ENCODE measurements at places on chromosomes 11 and 22. TPM values are rescaled to one million over a fixed set of nuclear protein-coding genes. Genes with fewer than 3 reads are reported as not detected.

GRCh38 chr11:45264839-45265515 lies 21.2 kb downstream of the SYT13 start:
- peak; percentile 81 for DNase-seq

DNA sequence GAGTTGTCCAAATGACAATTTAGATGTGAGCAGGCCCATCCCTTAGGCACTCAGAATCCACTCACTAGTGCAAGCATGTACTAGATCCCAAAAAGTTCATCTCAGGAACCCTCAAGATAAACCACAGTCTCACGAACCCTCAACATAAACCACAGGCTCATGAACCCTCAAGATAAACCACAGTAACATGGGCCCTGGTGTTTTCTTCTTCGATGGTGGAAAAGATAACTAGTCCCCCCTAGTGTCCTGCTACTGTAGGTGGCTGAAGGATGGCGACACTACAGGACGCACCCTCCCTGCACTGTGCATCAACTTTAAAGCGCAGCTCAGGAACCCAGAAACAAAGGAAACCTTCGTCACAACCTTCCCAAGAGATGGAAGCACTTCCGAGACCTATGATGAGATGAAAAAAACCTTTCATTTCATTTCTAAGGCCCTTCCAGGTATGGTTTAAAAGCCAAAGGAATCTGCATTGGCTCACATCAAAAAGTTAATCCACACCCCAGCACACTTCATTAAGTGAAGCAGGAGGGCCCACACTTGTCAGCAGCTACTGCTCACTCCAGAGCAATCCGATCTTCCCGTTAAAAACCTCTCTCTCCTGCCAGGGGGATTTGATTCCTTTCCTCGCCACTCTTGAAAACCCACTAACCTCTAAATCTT lies 2.4 kb downstream of the LARGE1 start:
- no peak for DNase-seq

GRCh38 chr22:36213586-36213985 lies 12.0 kb upstream of the APOL4 start:
- DNase-seq = no peak

DNA sequence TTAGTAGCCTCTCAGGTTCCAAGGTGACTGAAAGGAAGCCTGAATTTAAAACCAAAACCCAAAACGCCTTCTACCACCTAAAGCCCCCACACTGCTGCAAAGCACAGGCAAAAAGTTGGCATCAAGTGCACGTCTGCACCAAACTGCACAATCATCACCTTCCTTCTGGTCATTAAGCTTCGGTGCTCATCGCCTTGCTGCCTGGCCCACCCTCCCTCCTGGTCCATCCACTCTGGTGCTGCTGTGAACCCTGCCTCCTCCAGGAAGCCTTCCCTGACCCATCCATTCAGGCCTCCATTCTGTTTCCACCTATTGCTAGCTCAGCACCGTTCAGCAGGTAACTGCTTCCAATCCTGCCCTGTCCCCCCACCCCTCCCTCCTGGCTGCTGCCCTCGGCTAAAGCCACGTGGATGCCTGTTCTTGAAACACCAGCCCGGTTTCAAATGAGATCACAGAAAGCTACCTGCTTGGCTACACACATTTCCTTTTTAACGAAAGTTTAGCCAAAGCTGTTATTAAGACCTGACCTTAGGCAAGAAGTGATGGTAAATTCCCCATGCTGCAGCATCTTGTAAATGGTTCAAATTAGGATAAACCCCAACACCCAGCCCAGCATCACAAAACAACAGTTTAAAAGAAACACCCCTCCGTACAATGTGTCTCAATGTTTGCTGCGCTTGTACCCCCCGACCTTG lies 53.8 kb upstream of the CD5 start:
- no peak for DNase-seq

GRCh38 chr22:22031183-22031945 lies 48.8 kb upstream of the TOP3B start:
- no peak for DNase-seq

DNA sequence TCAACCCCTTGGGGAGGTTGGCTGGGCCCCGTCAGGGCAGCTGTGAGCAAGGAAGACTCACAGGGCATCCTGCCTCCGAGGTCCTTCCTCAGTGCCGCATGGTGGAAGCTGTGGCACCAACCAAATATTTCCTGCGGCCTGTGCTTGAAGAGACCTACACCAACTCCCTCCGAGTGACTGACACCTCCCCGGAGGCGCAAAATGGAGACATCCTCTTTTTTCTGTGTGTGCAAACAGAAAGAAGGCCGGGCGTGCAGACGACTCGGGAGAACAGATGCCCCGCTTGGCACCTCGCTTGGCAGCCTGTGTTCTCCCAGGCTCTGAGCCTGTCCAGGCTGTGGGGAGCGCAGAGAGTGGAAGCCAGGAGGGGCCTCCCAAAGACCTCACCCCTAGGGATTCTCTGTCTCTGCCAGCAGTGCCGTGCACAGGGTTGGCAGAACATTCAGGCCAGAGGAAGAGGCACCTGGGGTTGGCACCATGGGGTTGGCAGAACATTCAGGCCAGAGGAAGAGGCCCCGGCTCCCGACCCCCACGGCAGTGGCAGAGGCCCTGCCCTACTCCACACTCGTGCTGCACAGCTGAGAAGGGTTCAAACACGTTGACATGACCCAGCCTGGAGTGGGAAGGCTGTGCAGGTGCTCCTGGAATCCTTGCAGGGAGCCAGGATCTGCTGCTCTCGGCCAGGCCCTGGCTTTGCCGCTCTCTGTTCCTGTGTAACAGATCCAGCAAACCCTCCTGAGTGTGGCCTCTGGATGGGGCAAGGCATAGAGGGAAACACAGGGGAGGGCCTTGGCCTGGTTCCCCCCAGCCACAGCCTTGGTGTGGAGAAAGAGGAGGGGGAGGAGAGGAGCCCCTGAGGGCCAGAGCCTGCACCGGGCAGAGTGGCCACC lies 805.5 kb downstream of the BRD1 start:
- no peak for DNase-seq

DNA sequence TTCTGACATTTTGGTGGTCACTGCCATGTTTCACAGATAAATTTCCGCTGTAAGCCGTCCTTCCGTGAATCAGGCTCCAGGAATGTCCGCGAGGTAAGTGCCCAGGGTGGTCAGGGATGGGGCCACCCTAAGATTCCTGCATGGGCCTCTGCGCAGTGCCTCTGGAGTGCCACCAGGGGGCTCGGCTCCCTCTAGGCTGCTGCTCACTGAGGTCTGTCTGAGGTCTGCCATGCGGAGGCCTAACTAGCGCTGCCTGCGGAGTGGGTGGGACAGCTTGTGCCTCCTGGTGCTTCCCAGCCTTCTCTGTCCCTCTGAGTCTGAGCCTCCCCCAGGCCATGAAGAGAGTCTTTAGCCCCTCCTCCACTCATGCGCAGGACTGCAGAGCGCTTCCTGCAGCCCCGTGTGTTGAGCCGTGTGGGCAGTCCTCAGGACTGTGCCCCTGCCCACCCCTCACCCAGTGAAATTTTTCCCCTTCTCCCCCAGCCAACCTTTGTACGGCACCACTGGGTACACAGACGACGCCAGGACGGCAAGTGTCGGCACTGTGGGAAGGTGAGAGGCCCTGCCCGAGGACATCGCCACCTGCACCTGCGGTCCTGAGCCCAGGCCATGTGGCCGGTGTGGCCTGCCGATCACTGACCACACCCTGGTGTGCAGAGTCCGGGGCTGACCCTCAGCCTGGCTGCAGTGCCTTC lies 11.9 kb upstream of the MDK start:
- DNase-seq = peak; percentile 90

DNA sequence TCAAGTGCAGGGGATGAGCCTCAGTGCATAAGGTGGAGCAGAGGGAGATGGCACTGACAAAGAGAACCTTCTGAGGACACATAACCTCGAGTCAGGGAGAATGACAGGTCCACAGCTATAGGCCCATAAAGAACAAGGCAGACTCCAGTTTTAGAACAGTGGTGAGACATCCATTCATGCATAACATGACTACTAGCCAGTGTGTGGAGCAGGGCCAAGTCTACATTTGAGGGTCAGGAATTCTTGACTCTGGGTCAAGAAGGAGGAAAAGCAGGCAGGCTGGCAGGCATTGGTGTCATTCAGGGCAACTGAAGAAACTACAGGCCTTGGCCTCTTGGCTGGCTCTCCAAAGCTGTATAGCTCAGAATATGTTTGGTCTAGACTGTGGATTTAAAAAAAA lies 54.9 kb downstream of the MTNR1B start:
- DNase-seq = no peak

DNA sequence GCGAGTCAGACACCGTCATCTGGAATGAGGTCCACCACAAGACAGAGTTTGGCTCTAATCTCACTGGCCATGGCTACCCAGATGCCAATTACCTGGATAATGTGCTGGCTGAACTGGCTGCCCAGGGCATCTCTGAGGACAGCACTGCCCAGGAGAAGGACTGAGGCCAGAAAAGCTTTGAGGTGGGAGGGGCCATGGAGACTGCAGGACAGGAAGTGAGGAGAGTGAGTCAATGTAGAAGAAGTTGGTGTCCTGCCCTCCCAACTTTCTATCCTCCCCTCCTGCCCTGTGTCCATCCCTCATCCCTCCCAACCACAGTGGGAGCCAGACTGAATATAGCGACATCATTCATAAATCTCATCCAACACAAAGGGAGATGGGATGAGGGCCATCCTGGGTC lies 8.0 kb downstream of the MPEG1 start:
- DNase-seq = no peak

GRCh38 chr11:125494561-125494960 lies 1.5 kb downstream of the FEZ1 start:
- DNase-seq = no peak

DNA sequence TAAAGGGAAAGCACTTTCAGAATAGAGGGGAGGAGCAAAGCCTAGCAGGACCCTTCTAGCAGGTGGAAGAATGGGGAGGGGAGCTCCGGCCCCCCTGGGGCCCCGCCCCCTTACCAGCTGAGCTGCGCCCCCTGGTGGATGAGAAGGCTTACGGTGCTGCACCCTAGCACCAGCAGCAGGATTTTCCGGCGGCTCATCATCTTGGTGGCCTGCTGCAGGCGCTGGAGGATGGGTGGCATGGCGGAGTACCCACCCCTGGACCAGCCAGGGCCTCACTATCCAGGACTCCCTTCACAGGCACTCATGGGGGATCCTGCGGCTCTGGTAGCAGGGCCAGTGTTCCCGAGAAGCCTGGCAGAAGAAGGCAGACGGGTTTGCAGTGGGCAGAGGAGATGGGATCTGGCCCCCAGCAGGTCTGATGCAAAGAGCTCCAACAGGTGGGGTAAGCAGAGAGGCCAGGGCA lies 3.8 kb downstream of the GAL3ST3 start:
- peak; percentile 92 for DNase-seq

The SGSM1 gene
- total RNA-seq = not detected

The PANX2 gene
- total RNA-seq = 0.13 TPM

The CCDC87 gene
- not detected for total RNA-seq

The TRIM49C gene
- total RNA-seq = not detected

The INPP5J gene
- 0.13 TPM for total RNA-seq

The MOGAT2 gene
- not detected for total RNA-seq

The OR51B5 gene
- total RNA-seq = not detected

Data from SJSA1 (cell line).